Activated T-helper 17 cell treated with anti-CD3 and anti-CD28 coated beads, Interleukin-2, amount 50 U/mL, for 72 hours (primary cell): ENCODE measurements at places on chromosomes 16 and 17. TPM values are rescaled to one million over a fixed set of nuclear protein-coding genes. Genes with fewer than 3 reads are reported as not detected.

The PHOSPHO1 gene
- not detected for total RNA-seq

The ZSCAN10 gene
- 0.45 TPM for total RNA-seq

The SLC5A10 gene
- not detected for total RNA-seq

The CASKIN2 gene
- total RNA-seq, result 2.9 TPM

The SHISA9 gene
- 0.08 TPM for total RNA-seq

The CNTNAP1 gene
- 0.61 TPM for total RNA-seq

The AHSP gene
- not detected for total RNA-seq

The NUFIP2 gene
- 61.6 TPM for total RNA-seq

The APOH gene
- total RNA-seq, result not detected

The ITGAL gene
- 344 TPM for total RNA-seq

The STAC2 gene
- total RNA-seq, result not detected

The CCL1 gene
- not detected for total RNA-seq

The PIEZO1 gene
- total RNA-seq, result 197 TPM

The FBXO39 gene
- not detected for total RNA-seq

The NT5M gene
- 3.3 TPM for total RNA-seq

The HERPUD1 gene
- total RNA-seq, result 162 TPM

The HOXB6 gene
- 0.37 TPM for total RNA-seq

The MYBBP1A gene
- 47.5 TPM for total RNA-seq

The MYH8 gene
- total RNA-seq, result not detected

The KRTAP4-9 gene
- not detected for total RNA-seq

The PSMC5 gene
- total RNA-seq, result 102 TPM

The TP53TG3F gene
- not detected for total RNA-seq

The KRTAP3-1 gene
- not detected for total RNA-seq

The ALOX15 gene
- total RNA-seq, result 0.24 TPM

The FBXW10 gene
- total RNA-seq, result not detected

The PRSS33 gene
- total RNA-seq, result not detected

The CFAP119 gene
- total RNA-seq, result 2.9 TPM
